RCC 7860 (cell line): ENCODE measurements at places on chromosomes 3 and 15.

- no peak for DNase-seq
Measured at GRCh38 chr15:28079313-28079969, 19.7 kb downstream of the OCA2 start.

GRCh38 chr15:95853350-95853749 is 477.1 kb upstream of the NR2F2 start:
- DNase-seq: no peak

DNA sequence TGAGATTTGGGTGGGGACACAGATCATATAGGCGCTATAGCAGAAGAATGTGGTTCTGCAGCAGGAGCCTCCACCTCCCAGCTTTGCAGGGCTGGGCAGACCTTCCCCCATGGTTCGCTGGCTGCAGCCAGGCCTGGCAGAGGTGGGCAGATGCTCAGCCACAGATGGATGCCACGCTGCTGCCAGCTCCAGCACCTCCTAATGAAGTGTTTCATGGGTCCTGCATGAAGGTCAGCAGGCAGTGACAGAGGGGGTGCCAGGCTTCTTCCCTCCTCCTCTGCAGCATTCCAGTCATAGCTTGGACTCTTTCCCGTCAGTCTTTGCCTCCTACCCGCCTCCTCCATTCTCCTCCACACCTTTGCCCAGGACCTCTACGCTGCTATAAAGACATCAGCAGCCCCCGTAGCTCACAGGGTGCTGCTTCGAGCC is 85.9 kb downstream of the SLCO3A1 start:
- DNase-seq: no peak

DNA sequence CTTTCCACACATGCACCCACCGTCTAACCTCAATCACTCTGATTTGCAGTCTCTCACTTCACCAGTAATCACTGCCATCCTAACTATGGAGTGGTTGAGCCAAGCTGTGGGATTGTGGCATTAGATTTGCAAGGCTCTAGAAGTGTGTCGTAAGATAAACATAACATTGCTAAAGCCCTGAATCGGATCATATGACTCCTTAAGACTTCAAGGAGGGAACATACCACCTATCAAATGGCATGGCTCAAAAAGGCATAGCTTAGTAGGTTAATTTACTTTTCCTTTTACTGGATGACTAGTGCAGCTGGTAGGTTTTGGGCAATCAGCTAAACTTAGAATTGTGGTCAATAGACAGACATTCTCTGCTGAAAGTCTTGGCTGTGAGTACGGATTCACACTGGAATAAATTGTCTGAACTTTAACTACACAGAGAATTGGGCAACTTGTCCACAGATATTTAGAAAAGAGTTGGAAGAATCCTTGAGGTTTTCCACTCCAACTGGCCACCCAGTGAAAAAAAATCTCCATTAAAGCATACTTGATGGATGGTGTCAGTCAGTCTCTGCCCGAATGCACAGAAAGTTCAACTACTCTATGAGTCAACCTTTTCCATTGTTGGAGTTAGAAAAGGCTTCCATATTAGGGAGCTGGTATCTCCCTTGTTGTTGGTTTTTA is 476.7 kb upstream of the CBLB start:
- DNase-seq: peak; percentile 97

GRCh38 chr3:66638717-66639116 is 137.9 kb upstream of the LRIG1 start:
- no peak for DNase-seq

DNA sequence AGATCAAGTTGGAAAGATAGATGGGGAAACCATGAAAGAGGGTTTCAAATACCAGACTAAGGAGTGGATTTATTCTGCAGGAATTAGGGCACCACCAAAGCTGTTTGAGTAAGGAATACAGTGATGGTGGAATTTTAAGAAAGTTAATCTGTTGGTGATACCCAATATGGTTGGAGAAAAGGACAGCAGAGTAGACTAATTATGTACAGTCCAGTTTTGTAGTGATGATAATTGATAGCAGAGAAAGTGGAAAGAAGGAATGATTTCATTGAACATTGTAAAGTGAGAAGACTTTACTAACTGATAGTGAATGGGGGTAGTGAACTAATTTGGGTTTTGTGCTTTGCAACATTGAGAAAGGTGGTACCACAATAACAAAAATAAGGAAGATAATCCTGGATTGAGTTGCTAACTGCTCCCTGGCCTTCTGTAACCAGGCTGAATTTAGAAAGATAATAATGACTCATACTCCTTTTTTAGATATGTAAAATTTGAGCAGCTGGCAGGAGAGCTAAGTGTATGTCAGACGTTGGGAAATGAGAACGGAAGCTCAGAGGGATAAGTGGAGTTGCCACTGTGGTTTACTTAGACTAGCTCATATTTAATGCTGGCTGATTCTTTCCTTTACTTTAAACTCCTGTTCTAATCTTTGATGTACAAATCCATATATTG is 16.9 kb downstream of the TCAIM start:
- DNase-seq: peak; percentile 18

DNA sequence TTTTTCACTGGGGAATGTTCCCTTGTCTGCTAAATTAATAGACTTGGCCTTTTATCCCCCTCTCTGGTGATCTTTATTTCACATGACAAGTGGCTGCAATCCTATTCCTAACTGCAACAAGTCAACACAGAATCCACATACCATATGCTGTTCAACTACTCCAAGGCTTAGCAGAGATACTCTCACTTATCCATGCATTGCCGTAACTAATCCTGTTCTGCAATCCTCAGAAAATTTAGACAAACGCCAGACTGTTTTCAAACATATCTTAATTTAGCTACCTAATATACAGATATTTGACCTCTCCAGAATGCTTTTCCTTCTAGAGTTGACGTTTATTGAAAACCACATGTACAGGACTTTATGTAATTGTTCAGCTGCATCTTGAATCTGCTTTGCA is 37.9 kb downstream of the EID1 start:
- no peak for DNase-seq

GRCh38 chr3:136283627-136284026 is 33.5 kb downstream of the PCCB start:
- DNase-seq: no peak

- no peak for DNase-seq
Measured at GRCh38 chr3:153970741-153971347, 150.3 kb upstream of the ARHGEF26 start.

DNA sequence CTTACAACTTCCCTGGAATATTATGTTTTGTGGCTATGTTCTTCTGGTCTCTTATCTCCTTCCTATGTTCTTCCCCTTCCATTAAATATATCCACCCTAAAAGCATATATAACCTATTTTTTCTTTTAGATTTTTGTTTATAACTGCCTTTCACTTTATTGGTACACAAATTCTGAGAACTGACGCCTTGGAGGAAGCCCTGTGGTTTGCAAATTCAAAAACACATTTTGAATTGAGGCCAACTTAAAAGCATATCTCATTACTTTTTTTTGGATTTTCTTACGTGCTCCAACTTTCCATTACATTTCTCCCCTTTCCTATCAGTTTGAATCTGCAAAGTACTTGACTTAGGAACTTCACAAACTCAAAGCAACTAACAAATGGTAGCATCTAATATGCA is 15.3 kb upstream of the COLQ start:
- DNase-seq: no peak

GRCh38 chr3:163043074-163043473 is 1546.5 kb downstream of the OTOL1 start:
- no peak for DNase-seq

DNA sequence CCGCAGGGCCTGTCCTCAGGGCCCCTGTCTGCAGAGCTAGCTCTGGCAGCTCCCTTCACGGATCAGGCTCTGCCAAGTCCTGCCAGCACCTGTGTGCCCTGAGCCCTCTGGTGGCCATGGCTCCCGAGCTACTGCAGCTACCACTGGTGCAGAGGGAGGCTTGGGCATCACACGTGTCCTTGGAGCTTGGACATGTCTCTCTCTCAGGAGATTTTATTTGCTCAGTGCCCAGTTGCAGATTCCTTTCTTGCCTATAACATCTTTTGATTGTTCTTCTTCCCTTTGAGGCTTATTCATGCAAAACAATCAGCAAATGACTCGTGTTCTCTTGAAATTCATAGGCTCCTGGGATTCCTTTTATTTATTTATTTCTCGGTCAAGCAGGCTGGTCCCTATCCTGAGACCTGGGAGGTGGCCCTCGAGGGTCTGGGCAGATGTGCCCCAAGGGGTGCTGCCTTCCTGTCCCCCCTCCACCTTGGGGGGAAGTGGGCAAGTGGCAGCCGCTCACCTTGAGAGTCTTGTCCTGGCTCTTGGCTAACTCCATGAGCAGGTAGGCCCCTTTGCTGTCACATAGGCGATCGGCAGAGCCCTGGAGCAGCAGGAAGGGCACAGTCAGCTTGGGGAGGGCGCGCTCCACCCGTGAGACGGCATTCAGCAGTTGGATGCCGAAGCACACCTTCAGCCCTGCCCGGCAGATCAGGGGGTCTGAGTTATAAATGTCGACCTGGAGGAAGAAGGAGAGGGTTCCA is 21.9 kb downstream of the ABTB1 start:
- peak; percentile 51 for DNase-seq

- DNase-seq: no peak
Measured at GRCh38 chr3:163048881-163049280, 1552.3 kb downstream of the OTOL1 start.

GRCh38 chr3:100518244-100518643 is 25.8 kb downstream of the TMEM45A start:
- DNase-seq: no peak

DNA sequence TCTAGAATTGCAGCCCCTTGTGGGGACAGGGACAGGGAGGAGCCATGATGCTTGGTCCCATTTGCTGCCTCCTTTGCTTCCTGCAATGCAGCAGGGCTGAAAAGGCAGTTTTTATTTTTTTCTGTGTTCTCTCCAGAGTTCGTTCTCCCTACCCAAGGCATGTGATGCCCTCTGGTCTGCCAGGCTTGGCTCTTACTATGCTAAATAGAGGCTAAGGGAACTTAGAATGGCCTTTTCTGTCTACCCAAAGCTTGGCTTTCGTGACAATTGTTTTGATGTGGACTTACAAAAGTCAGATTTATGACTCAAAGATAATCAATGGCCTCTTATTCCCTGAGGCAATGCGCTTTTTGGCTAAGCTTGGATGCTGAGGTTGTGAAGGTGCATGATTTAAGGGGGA is 293.3 kb upstream of the TBL1XR1 start:
- no peak for DNase-seq

- DNase-seq: no peak
Measured at GRCh38 chr15:36856339-36856973, 243.9 kb downstream of the MEIS2 start.

- DNase-seq: no peak
Measured at GRCh38 chr3:74832925-74833324, 218.5 kb upstream of the CNTN3 start.

DNA sequence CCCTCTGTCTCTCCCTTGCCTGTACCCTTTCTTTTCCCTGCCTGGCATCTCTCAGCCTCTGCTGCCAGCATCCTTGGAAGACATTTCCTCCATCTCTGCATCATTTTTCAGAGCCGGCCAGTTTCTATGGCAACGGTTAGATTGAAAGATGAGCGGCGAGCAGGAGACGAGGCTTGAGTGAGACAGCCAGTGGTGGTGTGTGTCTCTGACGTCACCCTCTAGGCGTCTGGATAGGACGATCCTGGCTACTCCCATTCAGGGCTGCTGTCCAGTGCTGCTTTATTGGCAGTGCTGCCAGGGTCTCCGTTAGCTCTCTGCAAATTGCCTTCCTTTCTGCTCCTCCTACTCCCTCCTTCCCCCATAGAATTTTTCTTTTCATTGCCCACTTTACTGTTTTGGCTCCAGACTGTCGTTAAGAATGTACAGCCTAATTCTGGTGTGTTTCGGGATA is 57.9 kb downstream of the TRAK1 start:
- DNase-seq: no peak

GRCh38 chr3:197406266-197406665 is 107.9 kb upstream of the DLG1 start:
- no peak for DNase-seq

DNA sequence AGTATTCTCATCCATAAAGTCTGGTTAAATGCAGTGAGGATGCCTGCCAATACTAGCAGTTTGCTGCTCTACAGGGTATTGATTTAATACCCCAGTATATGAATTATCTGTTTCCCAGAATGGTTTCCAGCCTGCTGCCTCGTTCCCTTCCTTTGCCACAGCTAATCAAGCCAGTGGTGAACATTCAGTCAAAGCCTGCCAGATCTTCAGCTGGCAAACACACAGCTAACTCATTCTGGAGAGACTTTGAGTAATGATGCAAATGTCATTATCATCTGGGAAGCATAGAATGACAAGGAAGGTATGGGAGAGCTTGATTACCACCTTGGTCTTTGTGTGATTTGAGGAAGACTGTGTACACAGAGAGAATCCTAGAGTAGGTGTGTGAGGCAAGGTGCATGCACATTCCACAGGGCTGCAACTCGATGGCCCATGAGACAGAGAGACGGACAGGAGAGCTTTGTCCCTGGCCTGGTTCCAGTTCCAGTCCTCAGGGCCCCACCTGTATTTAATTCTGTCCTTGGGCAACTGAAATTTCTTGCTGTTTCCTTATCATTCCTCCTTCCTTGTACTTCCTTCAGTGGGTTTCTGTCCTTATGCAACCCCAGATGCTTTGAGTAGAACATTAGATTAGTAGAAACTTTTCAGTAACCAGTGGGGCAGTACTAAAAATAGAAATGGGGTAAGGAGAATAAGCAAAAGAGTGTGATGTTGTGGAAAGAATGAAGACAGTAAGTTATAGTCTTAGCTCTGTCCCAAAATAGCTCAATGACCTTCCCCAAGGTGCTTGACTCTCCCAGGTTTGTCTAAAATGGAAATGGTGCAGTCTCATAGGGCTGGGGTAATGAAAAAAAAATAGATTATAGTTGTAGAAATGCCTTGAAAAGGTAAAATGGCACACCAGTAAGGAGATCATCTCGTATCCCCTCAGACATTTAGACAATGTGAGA is 72.5 kb downstream of the MITF start:
- no peak for DNase-seq

DNA sequence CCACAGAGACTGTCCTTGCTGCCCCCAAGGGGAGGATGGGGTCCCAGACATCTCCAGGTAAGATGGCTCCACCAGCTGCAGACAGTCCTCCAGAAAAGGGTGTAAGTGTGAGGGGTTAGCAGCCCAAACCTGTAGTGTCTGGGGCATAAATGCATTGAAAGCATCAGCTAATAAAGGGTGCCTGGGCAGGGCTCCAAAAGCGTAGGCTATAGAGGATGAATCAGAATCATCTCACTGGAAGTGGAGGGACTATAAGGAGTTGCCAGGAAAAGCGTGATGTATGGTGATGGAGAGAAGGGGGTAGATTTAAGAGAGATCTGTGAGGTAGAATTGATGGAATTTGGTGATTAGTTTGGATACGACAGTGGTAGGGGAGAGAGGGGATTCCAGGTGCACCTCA is 79.9 kb upstream of the ONECUT1 start:
- DNase-seq: no peak
